ENCODE measurements at places on chromosomes 4 and X.

DNA sequence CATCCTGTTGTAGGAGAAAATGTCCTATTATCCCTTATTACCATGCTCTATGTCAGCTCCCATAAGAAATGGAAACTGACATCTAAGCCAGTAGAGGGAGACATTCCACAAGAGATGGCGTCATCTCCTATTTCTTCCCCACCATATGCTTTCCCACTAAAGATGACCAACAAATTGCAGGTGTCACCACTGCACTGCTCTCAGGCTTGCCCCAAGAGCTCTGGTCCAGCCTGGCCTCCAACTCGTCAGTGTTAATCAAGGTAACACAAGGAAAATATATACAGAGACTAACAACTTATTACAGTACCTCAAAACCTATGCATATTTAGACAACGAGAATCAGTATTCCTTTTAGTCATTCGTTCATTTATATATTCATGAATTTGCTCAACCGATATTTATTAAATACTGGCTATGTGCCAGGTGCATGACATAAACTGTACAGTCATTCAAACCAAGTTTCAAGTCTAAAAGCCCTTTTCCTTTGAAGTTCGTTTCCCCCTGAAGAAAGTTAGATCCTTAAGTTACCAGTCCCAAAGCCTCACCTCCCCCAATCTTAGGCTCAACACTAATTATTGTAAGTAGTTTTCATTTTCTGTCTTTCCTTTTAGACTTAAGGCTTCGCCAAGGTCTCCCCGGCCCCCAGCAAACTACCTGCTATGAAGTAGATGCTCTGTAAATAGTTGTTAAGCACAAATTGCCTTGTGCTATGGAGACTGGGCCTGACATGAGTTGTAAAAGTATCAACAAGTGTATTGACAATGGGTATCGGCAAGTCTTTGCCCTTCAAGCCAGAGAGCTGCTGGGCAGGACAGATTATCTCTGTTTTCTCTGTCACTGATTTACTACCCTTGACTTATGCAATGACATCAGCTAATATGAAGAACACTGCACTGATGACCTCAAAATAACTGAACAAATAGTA is 3.1 kb upstream of the FGB start:
- no peak for DNase-seq

- DNase-seq, result no peak
These were observed 36.1 kb upstream of the WDR19 start for GRCh38 chr4:39146211-39146610.

DNA sequence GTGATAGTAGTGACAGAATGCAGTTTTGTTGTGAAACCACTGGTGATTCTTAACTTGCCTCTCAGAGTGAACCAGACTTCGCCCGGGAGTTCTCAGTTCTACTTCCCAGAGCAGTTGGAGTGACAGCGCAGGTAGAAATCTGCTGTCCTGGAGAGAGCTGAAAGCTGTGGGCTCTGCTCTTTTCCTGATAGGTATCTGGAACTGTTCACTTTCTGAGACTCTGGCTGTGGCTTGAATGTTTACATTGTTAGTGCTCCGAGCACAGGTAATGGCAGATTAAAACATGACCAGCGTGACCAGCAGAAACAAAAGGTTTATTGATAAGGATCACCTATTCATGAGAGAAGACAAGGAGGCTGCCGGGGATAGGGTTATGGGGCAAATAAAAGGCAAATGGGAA is 360.7 kb downstream of the BMPR1B start:
- no peak for DNase-seq

GRCh38 chr4:104677116-104677515 is 182.4 kb upstream of the CXXC4 start:
- no peak for DNase-seq
